ENCODE measurements at places on chromosomes 6 and 20. TPM values are rescaled to one million over a fixed set of nuclear protein-coding genes. Genes with fewer than 3 reads are reported as not detected.

- no peak overlapping the region for H3K4me3 ChIP-seq
- H3K4me1 ChIP-seq: no peaks in the 10 kb centered on the region
- H3K36me3 ChIP-seq: no peaks in the 10 kb centered on the region
- H3K27ac ChIP-seq: no peak overlapping the region
- no peaks in the 10 kb centered on the region for H3K27me3 ChIP-seq
- no peak for DNase-seq
Measured at GRCh38 chr20:58452667-58453255, 62.4 kb downstream of the APCDD1L start.

DNA sequence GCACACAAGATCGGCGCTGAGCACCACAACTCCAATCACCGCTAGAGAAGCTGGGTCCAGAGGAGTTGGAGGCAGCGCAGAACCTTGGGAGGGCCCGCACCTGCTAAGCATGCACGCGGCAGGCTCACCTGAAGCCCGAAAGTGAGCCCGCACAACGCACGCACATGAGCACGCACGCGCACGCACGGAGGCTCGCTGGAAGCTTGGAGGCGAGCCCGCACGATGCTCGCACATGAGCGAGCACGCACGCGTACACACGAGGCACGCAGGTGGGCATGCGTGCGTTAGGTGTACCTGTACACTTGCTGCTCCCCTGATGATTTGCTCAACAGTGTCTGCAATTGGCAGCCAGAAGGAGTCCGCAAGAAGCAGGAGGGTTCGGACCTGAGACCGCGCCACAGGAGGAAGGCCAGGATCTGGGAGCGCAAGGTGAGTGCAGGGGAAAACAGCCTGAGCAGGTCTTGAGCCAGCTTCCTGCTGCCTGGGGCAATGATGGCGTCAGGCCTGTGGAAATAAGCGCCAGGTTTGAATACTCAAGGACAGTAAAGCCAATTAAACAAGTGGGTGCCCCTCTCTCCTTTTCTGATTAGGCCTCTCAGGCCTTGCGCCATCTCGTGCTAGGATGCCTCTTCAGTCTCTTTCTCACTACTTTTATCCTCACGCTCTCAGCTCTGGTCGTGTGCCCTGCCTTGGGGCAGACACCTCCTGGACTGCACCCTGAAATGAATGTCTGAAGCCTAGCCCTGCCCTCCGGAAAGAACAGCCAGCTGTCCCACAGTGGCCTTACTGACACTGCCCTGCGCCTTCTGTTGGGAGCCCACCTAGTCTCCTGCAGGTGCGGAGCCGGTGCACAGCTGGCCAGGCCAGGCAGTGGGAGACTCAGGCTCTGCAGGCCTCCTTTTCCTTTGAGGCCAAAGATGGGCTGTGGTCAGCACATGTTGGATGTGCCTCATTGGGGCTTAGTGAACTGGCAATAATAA, 340.4 kb downstream of the CDC5L start:
- H3K4me1 ChIP-seq: no peaks in the 10 kb centered on the region
- H3K36me3 ChIP-seq: no peaks in the 10 kb centered on the region
- no peaks in the 10 kb centered on the region for H3K27me3 ChIP-seq
- no peak overlapping the region for H3K27ac ChIP-seq
- peak; percentile 18 for DNase-seq

DNA sequence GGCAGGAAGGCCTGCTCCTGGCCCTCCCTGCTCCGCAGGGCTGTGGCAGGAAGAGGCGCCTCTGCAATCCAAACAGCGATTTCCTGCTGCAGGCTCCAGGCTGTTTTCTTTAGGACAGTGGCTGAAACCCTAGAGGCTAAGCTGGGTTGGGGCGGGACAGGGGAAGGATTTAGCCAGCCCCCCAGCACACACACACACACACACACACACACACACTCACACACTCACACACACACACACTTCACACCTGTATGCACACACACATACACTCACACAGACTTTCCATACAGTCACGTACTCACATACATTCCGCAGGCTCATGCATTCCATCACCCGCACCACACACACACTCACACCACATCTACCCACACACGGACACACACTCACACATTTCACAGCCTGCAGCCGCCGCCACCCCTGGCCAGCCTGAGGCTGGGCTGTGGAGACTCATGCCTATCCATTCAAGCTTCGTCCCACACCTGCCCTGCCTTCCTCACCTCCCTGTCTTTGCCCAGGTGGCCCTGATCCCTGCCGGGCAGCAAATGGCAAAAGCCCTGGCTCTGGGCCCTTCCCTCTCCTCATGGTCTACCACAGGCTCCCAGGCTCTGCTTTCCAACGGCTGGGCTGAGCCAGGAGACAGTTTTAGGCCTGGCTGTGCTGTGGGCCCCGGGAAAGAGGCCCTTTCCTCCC, 17.9 kb downstream of the MDFI start:
- H3K4me3 ChIP-seq: no peak overlapping the region
- H3K36me3 ChIP-seq: no peaks in the 10 kb centered on the region
- H3K27me3 ChIP-seq: no peaks in the 10 kb centered on the region

The MCHR2 gene
- not detected for total RNA-seq

GRCh38 chr20:20338133-20338730, 29.7 kb upstream of the INSM1 start:
- DNase-seq: no peak
- H3K27me3 ChIP-seq: no peaks in the 10 kb centered on the region
- H3K27ac ChIP-seq: no peak overlapping the region
- no peaks in the 10 kb centered on the region for H3K36me3 ChIP-seq
- H3K4me1 ChIP-seq: no peaks in the 10 kb centered on the region
- H3K4me3 ChIP-seq: no peak overlapping the region

- H3K27me3 ChIP-seq: no peaks in the 10 kb centered on the region
- no peak for DNase-seq
- peak overlapping the region; percentile 98 for H3K4me3 ChIP-seq
- peaks cover 30% of the 10 kb centered on the region for H3K4me1 ChIP-seq
- H3K27ac ChIP-seq: peak overlapping the region; percentile 90
Measured at GRCh38 chr20:17681726-17682102, 328 bp downstream of the RRBP1 start.

The RIMS1 gene
- 0.55 TPM for total RNA-seq

GRCh38 chr20:43761386-43762340, 34.9 kb upstream of the GTSF1L start:
- no peaks in the 10 kb centered on the region for H3K36me3 ChIP-seq
- H3K4me3 ChIP-seq: no peak overlapping the region
- no peak for DNase-seq
- peaks cover 5% of the 10 kb centered on the region for H3K4me1 ChIP-seq
- H3K27ac ChIP-seq: no peak overlapping the region

- no peak overlapping the region for H3K27ac ChIP-seq
- peak; percentile 77 for DNase-seq
- H3K4me1 ChIP-seq: no peaks in the 10 kb centered on the region
- H3K36me3 ChIP-seq: no peaks in the 10 kb centered on the region
- H3K4me3 ChIP-seq: no peak overlapping the region
Measured at GRCh38 chr6:33126101-33126714, 50.4 kb downstream of the HLA-DPB1 start.

All from right atrium auricular region (tissue), 2 donors.